ENCODE measurements at places on chromosomes 5 and 9.

- peak; percentile 45 for DNase-seq
Measured at GRCh38 chr5:116492016-116492623, 82.5 kb downstream of the SEMA6A start.

DNA sequence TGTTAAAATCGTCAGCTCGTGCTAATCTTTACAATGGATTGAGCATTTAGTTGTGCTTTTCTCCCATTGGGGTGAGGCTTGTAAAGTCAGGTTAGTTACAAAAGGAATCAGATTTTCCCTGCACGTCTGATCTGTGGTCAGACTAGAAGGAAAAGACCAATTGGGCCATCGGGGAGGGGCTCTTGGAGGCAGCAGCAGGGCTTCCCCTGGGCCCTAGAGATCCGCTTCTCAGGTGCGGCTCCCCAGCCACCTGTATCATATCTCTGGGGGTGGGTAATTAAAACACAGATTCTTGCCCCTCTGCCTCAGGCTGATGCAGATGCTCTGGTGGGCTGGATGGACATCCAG, 200.3 kb downstream of the HSPA4 start:
- no peak for DNase-seq

DNA sequence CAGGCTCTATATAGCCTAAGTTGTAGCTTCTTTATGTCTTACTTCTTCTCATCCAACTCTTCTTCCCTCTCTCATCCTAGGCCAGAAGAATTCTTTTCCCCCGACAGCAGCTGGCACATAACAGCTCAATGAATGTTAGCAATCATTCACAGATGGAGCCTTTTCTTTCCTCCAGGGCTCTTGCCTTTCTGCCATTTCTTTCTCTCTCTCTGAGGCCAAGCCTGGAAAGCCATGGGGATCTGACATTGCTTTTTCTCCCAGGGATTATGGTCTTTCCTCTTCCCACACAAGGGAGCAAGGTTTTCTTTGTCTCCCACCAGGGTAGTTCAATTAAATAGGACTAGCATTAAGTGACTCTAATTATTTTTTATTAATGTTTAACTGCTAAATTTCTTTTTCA, 20.5 kb downstream of the SMIM15 start:
- DNase-seq = no peak

DNA sequence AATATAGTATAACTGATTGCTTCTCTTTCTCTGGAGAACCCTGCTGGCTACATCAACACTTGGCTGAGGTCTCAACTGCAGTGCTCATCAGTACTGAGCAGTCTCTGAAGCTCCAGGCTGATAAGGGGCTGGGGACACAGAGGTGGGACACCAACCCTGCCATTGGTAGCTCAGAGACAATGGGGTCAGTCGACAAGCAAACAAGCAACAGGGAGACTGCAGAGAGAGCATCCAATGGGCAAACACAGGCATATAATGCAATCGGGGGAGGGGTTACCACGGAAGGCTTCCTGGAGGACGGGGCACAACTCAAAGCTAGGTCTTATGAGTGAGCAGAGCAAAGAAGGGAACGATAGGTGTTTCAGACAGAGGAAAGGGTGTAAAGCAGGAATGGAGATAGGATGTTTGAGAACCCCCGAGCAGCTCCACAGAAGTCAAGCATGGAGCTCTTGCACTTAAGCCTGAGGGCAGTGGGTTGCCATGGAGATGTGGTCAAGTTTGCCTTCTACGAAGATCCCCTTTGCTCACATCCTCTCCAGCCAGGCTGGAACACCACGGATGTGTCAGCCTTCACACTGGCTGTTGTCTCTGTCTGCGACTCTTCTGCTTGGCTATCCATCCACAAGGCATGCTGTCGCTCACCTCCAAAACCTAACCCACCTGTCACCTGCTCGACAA, 21.5 kb upstream of the AKNA start:
- peak; percentile 86 for DNase-seq

- peak; percentile 93 for DNase-seq
Measured at GRCh38 chr9:89640361-89640760, 35.5 kb downstream of the GADD45G start.

- peak; percentile 20 for DNase-seq
Measured at GRCh38 chr9:4938496-4938895, 46.6 kb upstream of the JAK2 start.

- no peak for DNase-seq
Measured at GRCh38 chr5:148408092-148408491, 24.3 kb downstream of the FBXO38 start.

DNA sequence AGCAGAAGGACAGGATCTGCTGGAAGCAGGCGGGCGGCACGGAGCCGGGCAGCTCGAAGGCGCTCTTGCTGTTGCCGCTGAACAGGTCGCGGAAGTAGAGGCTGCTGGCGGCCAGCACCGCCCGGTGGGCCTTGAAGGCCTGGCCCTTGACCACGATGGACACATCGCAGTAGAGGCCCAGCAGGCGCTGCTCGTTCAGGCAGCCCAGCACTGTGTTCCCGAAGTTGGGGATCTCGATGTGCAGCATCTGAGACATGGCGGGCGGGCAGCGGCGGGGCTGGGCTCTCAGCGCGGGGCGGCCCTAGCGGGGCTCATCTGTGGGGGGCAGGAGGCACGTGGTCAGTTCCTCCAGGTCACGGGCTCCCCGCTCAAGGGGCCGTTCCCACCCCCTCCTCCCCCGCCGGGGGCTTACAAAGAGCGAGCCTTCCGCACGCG, 44.8 kb downstream of the NACC2 start:
- no peak for DNase-seq

DNA sequence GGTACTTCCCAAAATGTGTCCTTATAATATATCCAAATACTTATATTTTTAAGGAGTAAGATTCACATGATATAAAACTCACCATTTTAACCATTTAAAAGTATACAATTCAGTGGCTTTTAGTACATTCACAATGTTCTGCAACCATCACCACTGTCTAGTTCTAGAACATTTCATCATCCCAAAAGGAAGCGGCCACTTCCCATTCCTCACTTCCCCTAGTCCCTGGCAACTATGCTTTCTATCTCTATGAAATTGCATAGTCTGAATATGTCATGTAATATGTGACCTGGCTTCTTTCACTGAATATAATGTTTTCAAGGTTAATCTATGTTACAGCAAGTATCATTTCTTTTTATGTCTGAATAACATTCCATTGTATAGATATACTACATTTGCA, 615.1 kb upstream of the SGCD start:
- no peak for DNase-seq

All from suppressor macrophage (primary cell).